ENCODE measurements at places on chromosomes 7 and 10. TPM values are rescaled to one million over a fixed set of nuclear protein-coding genes. Genes with fewer than 3 reads are reported as not detected.

The NPFFR1 gene
- 0.05 TPM for polyA plus RNA-seq

The GPR37 gene
- 32.1 TPM for polyA plus RNA-seq

The GPC2 gene
- 5.5 TPM for polyA plus RNA-seq

The WDFY4 gene
- 2.0 TPM for polyA plus RNA-seq

The AKR1D1 gene
- not detected for polyA plus RNA-seq

The SKIDA1 gene
- 3.1 TPM for polyA plus RNA-seq

The RGR gene
- polyA plus RNA-seq: 21.1 TPM

The MGMT gene
- polyA plus RNA-seq: 14.4 TPM

The ANXA8L1 gene
- 2.8 TPM for polyA plus RNA-seq

The SERPINE1 gene
- 2.2 TPM for polyA plus RNA-seq

DNA sequence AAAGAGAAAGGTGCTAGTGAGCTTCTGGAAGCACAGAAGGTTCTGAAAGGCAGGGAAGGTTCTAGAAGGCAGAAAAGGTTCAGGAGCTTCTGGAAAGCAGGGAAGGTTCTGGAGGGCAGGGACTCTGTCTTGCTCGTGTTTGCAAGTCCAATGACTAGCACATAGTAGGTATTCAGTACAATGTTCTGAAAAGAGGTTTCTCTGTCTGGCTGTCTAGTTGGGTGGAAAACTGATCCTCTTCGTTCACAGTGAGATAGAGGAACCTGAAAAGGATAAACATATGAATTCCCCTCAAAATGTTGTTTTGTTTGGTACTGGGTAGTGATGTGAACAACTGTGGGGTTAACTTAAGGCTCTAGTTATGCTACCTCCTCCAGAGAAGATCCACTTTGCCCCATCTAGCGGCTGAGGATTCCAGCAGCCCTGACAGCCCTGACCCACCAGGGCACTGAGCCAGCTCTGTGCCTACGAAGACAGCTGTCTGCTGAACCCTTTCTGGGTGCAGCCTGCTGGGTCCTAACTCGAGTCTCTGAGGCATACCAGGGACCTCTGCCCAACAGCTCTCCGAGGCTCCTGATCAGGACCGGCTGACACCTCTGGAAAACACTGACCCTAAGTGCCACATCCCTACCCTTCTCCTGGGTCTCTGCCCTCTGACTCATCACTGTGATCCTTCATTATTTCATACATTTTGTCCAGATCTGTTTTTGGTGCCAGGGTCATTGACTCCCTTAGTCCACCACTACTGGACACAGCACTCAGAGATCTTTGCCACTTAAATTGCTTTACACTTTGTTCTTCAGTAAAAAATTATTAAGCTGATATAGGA, 15.4 kb downstream of the PTPRN2 start:
- no peak for DNase-seq

DNA sequence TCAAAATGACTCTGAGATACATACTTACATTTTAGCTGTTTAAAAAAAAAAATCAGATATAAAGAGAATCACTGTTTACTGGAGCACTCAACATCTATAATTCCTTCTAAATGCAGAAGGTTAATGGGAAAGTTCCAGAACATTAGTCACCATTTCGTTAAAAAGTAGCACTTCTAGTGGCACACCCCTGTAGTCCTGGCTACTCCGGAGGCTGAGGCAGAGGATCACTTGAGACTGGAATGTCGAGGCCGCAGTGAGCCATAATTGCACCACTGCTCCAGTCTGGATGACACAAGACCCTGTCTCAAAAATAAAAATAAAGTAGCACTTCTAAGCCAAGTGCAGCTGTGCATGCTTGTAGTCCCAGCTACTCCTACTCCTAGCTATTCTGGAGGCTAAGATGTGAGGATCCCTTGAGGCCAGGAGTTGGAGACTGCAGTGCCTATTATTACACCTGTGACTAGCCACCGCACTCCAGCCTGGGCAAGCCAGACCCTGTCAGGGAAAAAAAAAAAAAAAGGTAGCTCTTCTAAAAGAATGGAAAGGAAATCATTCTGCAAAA, 2.2 kb downstream of the FGFBP3 start:
- no peak for DNase-seq

- DNase-seq: no peak
Measured at GRCh38 chr7:103996639-103997038, 7.2 kb upstream of the RELN start.

GRCh38 chr10:100883312-100883821, 29.4 kb upstream of the SLF2 start:
- no peak for DNase-seq

DNA sequence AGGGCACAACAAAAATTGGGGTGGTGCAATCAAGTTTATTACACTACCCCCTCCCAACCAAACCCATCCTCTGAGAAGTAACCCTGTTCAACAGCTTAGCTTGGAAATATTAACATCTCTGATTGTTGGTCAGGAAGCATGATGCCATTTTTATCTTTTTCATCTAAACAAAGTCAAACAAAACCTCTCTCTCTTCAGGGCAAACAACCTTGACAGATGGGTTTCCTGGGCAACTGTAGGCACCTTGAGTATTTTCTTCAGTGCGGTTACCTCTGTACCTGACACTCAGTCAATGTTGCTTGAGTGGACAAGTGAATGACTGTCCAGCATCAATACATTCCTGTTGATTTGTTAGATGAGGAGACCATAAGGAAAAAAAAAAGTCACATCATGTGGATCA, 183.6 kb downstream of the NRP1 start:
- DNase-seq: no peak

GRCh38 chr7:3021825-3022224, 21.8 kb downstream of the CARD11 start:
- no peak for DNase-seq

DNA sequence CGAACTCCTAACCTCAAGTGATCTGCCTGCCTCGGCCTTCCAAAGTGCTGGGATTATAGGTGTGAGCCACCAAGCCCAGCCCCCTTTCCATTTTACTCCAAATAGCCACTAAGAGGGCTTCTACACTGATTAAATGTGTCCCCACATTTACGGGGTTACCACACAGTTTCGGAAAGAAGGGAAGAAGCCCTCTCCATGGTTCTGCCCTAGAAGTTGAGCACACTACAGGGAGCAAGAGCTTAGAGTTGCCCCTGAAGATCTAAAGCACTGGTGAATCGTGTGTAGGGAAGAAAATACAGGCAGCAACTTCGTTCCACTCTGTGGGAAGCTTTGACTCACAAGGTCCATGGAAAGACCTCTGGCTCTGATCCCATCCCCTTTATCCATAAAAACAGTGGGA, 133.0 kb upstream of the PRKCQ start:
- no peak for DNase-seq

DNA sequence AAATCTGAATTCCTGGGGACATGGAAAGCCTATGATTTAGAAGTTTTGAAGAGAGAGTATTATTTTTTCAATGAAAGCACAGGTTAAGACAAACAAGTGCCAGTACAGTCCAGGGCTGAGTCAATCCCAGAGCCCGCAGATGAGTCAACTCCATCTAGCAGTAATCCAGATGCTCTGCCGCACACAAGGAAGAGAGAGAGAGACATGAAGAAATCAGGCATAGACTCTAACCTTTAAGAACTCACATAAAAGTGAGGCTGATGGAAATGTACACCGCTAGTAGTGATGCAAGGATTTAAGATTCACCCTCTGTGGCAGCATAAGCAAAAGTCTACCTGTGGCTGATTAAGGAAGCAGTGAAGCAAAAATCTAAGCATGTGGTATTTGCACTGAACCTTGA, 651.5 kb downstream of the TNS3 start:
- no peak for DNase-seq

DNA sequence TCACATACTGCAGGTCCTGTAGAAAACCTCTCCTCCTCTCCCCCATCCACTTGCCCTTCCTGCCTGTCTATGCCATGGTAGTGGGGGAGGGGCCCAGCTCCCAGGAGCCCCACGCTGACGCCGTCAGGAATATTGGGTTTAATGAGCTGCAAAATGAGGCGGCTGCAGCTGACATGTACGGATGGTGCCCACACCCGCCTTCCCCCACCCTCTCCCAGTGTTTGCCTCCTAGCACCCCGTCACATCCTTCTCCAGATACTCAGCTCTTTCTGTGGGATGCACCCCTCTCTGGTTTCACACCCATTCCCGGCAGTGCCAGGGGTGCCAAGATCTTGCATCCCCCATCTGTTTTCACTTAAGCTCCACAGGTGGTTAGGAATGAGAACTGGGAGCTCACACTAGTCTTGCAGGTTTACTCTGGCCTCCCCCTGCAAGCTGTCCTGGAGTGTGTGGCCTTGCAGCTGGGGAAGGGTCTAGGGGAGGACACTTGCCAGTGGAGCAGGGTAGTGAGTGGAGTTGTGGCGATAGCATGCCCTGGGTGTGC, 26.1 kb downstream of the GBX1 start:
- no peak for DNase-seq

DNA sequence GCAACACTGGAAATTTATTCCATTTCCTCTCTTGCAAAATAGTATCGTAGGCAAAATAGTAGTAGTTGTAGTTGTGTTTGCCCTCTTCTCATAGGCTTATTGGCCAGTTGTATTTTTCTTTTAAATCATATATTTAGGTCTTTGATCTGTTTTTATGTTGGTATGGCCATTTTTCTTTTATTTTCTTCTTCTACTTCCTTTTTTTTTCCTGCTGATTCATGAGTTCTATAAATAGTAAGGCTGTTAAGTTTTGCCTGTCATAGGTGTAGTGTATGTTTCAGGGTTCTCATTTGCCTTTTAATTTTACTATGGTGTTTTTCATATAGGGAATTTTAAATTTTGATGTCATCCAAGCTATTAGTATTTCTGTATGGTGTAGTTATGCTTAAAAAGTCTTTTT, 25.4 kb upstream of the MRC1 start:
- no peak for DNase-seq

GRCh38 chr7:23207021-23207420, 25.2 kb downstream of the NUP42 start:
- no peak for DNase-seq

DNA sequence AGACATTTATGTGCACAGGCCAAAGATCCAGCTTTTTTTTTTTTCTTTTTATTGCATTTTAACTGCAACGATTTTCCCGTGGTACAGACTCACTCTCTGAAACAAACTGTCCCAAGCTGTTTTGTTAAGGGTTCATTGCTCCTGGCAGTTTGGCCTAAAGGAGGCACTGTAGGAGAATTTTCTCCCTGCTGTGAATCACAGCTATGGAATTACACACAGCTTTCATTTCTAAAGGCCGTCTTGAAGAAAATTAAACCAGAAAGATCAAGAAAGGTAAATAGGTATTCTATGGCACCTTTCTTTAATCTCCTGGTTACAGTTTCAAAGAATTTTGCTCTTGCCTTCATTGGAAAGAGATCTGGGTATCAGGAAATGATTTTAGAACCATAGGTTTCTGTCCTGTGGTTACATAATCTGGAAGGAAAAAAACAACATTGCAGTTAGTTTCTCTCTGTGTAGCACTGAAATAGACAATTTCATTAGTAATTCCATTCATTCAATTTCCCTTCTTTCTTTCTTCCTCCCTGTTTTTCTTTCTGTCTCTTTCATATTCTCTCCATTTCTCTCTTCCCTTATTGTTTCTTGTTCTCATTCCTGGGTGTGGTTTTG, 51.2 kb downstream of the PDK4 start:
- peak; percentile 57 for DNase-seq

DNA sequence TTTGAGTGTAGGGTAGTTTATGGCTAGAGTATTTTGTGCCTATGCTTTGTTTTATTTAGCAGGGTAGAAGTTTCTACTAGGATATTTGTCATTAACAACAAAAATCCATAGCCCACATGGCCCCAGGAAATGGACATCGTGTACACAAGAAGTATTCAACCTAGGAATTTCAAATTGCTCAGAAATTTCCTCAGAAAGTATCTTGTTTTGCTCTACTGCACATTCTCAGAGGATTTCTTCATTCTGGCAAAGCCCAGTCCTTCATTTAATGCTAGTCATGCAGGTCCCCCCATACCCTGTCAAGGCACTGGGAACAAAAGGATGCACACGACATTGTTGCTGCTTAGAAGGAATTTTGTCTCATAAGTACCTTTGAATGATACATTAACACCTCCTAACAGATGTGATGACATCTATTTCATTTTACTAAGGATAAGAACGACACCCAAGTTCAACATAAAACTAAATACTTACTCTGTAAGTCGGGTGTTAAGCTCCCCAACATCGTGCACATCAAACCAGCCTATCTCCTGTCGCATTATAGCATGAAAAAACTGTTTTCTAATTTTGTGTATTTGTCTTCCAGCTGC, 34.3 kb downstream of the ABCB1 start:
- DNase-seq: no peak

GRCh38 chr7:139321071-139321745, 19.9 kb upstream of the FMC1 start:
- no peak for DNase-seq

DNA sequence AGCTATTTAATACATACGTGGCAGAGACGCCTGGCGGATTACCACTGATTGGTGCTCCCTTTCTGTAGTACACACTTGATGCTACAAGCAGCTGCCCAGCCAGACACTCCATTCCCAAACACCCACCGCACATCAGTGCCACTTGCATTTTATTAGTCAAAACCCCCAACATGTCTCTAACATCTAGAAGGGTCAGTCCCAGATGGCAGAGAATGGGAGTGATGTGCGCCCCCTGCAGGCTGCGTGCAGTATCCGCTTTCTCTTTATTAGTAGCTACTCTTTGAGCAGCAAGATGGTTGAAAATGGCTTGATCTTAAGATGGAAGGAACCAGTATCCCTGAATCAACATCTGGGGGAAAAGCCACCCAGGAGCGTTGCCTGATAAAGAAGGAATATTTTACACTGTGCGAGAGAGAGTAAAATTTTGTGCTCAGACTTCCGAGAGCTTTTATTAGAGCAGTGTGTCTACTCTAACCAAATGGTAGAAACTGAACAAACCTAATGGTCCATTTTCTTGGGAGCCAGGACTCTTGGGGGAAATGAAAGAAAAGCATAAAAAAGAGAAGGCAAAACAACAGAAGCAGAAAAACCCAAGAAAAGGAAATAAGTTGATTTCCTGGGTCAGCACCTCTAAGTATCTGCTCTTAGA, 78.3 kb downstream of the ST8SIA6 start:
- no peak for DNase-seq

GRCh38 chr7:327233-327931, 37.4 kb downstream of the FOXL3 start:
- no peak for DNase-seq

DNA sequence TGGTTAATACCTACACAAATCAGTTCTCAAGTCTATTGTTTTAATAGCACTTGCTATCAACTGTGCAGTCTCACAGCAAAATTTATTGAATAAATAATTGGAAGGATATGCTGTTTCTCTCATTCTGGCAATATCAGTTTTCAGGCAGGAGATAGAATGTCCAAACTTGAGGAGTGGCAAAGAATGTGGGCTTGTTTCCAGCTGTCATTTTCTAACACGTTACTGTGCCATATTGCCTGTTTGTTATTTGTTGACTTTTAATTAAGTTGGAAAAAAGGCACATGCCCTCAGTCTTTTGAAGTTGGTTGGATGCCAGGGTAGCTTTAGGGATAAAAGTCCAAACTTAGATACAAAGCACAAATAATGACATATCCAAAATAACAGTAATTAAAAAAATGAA, 52.2 kb downstream of the MAGI2 start:
- DNase-seq: no peak
